ENCODE measurements at places on chromosomes 16 and 17. TPM values are rescaled to one million over a fixed set of nuclear protein-coding genes. Genes with fewer than 3 reads are reported as not detected.

DNA sequence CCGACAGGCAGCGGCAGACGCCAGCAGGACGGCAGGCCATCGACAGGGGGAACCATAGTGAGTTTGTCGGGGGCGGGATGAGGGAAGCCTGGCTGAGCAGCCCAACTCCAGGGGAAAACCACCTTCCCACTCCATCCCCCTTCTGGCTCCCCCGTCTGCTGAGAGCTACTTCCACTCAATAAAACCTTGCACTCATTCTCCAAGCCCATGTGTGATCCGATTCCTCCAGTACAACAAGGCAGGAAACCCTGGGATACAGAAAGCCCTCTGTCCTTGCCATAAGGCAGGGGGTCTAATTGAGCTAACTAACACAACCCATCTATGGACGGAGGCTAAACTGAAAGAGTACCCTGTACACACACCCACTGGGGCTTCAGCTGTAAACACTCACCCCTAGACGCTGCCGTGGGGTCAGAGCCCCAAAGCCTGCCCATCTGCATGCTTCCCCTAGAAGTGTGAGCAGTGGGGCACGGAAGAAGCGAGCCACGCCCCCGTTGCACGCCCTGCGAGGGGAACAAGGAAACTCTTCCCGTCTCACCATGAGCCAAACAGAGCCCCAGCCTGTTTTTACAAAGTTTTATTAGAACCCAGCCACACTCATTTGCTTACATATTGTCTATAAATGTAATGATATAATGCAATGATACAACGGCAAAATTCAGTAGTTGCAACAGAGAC is 4.1 kb downstream of the KRTAP29-1 start:
- no peak for DNase-seq

CCL17 gene
- total RNA-seq: not detected

EVI2A gene
- total RNA-seq: not detected

OR3A3 gene
- total RNA-seq: not detected

DNA sequence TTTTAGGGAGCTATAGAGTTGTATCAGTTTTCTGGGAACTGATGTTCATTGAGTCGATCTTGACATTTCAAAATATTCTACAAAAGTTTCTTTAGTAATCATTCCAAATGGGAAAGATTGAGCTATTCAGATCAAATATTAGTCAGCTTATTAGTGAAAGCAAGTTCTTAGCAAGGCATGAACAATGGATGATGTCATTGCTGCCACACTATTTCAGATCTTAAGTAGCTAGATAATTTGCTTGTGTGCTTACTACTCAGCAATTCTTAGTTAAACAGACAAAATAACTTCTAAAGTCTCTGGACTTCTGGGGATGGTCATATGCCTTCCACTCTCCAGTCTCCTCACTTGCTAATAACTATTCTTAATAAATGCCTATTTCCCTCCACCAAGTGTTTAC is 69.0 kb upstream of the CDH8 start:
- DNase-seq: no peak

- DNase-seq: no peak
Measured at GRCh38 chr17:41648411-41649195, 24.2 kb upstream of the KRT17 start.

DNA sequence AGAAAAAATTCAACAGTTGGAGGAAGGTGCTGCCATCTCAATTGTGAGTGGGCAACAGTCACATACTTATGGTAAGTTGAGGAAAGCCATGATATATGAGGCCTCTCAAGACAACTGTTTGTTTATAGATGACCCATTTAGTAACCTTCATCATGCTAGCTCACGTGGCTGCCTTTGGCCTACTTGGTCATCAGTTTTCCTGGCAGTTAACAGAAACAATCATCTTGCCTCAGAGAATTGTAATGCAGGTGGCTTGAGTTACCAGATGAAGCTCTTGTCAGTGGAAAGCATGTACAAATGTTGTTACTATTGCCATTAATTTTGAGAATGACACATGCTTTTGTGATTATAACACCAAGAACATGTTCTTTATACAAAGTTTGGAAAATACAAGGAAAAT is 14.7 kb downstream of the TPPP3 start:
- DNase-seq: no peak

CYB5D1 gene
- total RNA-seq: 6.9 TPM

- DNase-seq: no peak
Measured at GRCh38 chr16:4748682-4749411, 14.5 kb downstream of the DNAAF8 start.

CUEDC1 gene
- total RNA-seq: 47.7 TPM

ENPP7 gene
- total RNA-seq: not detected

DNA sequence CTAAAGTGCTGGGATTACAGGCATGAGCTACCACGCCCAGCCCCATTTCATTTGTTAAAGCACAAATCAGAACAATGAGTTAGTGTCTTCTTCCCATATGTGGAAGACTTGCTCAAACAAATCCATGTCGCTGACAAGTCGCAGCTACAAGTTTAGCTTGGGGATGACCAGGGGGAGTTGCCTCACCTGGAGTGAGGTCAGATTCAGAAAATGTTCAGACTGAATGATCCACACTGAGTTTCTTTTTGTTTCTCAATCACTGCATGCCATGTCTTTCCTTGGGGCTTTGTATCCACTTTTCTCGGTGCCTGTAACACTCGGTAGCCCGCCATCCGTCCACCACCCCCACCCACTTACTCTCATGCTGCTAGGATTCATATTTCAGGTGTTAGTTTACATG is 437.3 kb upstream of the DYNLRB2 start:
- no peak for DNase-seq

GRCh38 chr16:57133886-57134285 is 41.5 kb downstream of the CPNE2 start:
- peak; percentile 86 for DNase-seq

DNA sequence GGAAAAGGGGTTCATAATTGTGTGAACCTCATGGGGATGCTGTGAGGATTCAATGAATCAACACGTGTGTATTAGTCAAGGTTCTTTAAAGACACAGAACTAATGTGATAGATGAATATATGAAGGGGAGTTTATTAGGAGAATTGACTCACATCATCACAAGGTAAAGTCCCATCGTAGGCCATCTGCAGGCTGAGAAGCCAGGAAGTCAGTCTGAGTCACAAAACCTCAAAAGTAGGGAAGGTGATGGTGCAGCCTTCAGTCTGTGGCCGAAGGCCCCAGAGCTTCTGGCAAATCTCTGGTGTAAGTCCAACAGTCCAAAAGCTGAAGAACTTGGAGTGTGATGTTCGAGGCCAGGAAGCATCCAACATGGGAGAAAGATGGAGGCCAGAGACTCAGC is 413.4 kb downstream of the CDH13 start:
- DNase-seq: no peak
